ENCODE measurements at places on chromosomes 13 and 19.
A peak's percentile ranks its signal among the peaks of the same experiment; 100 is the strongest.

GRCh38 chr13:50156140-50156539 lies 140.9 kb downstream of the KCNRG start:
- peaks cover 21% of the 10 kb centered on the region for H3K4me1 ChIP-seq
- H3K4me3 ChIP-seq: no peak overlapping the region
- peaks cover 7% of the 10 kb centered on the region for H3K27me3 ChIP-seq

- H3K4me1 ChIP-seq: peaks cover 2% of the 10 kb centered on the region
- H3K27me3 ChIP-seq: no peaks in the 10 kb centered on the region
- no peaks in the 10 kb centered on the region for H3K36me3 ChIP-seq
- DNase-seq: no peak
Observed at GRCh38 chr13:60148918-60149317, 14.8 kb downstream of the DIAPH3 start.

DNA sequence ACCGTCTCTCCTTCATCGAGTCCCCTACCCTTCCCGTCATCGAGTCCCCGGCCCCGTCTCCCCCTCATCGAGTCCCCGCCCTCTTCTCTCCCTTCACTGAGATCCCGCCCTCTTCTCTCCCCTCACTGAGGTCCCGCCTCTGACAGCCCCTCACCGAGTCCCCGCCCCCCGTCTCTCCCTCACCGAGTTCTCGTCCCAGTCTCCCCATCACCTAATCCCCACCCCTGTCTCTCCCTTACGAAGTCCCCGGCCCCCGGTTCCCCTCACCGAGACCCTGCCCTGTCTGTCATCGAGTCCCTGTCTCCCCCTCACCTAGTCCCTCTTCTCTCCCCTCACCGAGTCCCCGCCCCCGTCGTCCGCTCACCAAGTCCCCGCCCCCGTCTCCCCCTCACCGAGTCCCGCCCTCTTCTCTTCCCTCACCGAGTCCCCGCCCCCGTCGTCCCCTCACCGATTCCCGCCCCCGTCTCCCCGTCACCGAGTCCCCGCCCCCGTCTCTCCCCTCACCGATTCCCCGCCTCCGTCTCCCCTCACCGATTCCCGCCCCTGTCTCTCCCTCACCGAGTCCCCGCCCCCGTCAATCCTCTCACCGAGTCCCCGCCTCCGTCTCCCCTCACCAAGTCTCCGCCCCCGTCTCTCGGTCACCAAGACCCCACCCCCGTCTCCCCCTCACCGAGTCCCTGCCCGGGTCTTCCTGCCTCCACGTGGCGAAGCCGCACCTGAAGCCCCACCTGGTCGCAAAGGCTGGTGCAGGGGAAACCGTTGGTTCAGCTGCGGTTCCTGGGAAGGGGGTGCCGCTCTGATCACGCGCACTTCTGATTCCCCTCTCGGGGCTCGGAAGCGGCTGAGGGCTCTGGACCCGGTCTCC lies 23.9 kb upstream of the ZNF846 start:
- H3K36me3 ChIP-seq: peaks cover 5% of the 10 kb centered on the region
- peak; percentile 91 for DNase-seq
- peak overlapping the region; percentile 95 for H3K27ac ChIP-seq
- H3K4me1 ChIP-seq: peaks cover 27% of the 10 kb centered on the region

GRCh38 chr13:80547885-80548825 lies 207.2 kb upstream of the SPRY2 start:
- no peak overlapping the region for H3K27ac ChIP-seq
- DNase-seq: no peak
- no peak overlapping the region for H3K4me3 ChIP-seq
- H3K4me1 ChIP-seq: peaks cover 4% of the 10 kb centered on the region
- H3K36me3 ChIP-seq: no peaks in the 10 kb centered on the region

DNA sequence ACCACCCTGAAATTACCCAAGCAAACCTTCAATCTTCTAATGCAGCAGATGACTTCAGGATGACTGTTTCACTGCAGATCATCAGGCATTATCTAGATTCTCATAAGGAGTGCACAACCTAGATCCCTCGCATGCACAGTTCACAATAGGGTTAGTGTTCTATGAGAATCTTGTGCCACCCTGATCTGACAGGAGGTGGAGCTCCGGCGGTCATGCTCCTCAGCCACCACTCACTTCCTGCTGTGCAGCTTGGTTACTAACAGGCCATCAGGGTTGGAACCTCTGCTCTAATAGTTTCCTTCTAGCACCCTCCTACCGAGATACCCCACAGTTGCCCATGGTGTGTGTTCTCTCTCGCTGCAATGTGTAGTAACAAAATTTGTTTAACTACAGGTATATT lies 442.8 kb downstream of the FGF14 start:
- H3K36me3 ChIP-seq: no peaks in the 10 kb centered on the region
- DNase-seq: no peak
- no peaks in the 10 kb centered on the region for H3K27me3 ChIP-seq
- H3K27ac ChIP-seq: no peak overlapping the region

DNA sequence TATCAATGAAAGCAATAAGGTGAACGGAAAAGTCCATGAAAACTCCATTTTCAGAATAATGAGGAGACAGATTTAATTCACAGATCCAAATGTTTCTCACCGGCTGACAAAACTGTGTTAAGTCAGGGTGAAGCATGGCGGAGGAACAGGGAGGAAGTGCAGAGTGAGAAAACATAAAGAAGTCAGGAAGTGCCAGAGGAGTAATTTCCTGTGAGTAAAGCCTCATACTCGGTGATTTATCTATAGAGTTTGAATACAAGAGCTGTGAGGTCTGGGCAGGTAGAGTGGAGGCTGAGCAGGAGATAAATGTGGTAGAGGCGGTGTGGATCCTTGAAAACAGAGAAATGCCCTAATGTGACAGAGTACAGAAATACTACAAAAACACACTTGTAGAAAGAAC lies 11.4 kb downstream of the CARD8 start:
- H3K36me3 ChIP-seq: peaks cover 76% of the 10 kb centered on the region
- no peaks in the 10 kb centered on the region for H3K27me3 ChIP-seq
- H3K4me1 ChIP-seq: peaks cover 68% of the 10 kb centered on the region
- H3K27ac ChIP-seq: peak overlapping the region; percentile 91
- no peak for DNase-seq

DNA sequence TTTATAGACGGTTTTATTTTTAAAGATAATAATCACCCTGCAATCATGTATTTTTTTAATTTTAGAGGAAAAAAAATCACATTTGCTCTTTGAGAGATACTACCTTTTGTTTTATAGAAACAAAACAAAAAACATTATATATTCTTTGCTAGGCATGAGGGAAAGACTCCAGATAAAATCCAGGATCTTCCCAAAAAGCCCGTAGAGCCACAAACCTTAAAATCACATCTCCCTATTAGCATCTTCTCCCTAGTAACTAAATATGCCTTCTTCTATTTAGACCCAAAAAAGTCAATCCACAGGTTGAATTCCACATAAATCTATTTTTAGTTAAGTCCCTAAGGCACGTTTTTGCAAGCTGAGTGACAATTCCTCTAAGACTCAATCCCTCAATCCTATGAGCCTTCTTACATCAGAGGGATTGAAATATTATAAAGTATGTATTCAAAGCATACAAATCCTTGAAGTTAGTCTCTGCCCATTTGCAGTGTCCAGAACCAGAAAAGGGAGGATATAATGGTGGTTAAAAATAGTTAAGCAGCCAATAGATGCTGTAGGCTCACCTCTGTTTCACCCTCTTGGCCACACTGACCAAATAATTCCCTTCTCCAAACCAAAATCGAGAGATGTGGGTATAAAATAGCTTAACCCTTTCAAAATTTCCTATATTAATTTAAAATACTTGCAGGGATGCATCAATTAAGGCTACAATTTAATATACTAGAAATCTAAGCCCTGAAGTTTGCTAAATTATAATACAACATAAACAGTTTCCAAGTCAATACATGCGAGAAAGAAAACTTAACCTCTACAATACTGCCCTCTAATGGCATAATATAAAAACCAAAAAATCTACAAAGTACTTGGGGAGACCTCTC lies 64.0 kb downstream of the SERP2 start:
- H3K4me1 ChIP-seq: peaks cover 22% of the 10 kb centered on the region
- DNase-seq: no peak
- peak overlapping the region; percentile 77 for H3K4me3 ChIP-seq
- H3K36me3 ChIP-seq: no peaks in the 10 kb centered on the region
- no peak overlapping the region for H3K27ac ChIP-seq
- H3K27me3 ChIP-seq: peaks cover 13% of the 10 kb centered on the region
